ENCODE measurements at places on chromosomes 5 and 9.
A peak's percentile ranks its signal among the peaks of the same experiment; 100 is the strongest.

DNA sequence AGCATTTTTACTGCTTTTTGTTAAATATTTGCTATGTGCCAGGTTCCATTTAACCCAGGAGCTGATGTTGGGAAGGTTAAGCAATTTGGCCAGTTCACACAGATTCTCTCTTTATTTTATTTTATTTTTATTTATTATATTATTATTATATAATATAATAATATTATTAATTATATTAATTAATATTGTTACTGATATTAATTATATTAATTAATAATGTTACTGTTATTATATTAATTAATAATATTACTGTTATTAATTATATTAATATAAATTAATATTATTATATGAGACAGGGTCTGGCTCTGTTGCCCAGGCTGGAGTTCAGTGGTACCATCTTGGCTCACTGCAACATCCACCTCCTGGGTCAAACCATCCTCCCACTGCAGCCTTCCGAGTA, 593.0 kb upstream of the SGCD start:
- DNase-seq = no peak

- peak; percentile 83 for DNase-seq
These were observed 214.5 kb downstream of the TMEM167A start for GRCh38 chr5:82862711-82863110.

- peak; percentile 6 for DNase-seq
These were observed 76.1 kb downstream of the HMHB1 start for GRCh38 chr5:143887903-143888665.

- no peak for DNase-seq
These were observed 211.5 kb downstream of the SEC61B start for GRCh38 chr9:99433555-99433954.

All from NCI-H1417 (cell line).